ENCODE measurements at places on chromosomes 5 and 9.

DNA sequence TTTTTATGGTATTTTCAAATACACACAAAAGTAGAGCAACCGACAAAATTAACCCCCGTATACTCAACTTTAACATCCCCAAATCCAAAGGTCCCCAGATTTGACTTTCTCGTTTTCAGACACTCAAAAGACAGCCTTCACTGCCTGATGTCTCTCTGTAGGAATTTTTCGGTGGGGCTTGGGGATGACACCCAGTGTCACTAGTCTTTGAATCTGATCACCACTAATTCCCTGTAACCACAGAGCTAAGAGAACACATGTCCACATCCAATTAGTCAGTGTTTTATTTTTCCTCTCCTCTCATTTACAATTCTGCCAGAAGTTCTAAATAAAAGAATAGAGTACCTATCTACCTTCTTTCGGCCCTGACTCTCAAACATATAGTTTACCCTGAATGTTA lies 324.6 kb downstream of the ARL15 start:
- DNase-seq: no peak

DNA sequence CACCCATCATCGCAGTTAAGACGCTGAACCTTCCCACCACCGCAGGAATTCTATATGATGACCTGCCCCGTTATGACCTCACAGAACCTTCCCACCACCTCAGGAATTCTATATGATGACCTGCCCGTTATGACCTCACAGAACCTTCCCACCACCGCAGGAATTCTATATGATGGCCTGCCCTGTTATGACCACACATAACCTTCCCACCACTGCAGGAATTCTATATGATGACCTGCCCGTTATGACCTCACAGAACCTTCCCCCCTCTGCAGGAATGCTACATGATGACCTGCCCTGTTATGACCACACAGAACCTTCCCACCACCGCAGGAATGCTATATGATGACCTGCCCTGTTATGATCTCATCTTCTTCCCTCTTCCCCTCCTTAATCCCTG lies 64.3 kb downstream of the IRX1 start:
- DNase-seq: peak; percentile 5

DNA sequence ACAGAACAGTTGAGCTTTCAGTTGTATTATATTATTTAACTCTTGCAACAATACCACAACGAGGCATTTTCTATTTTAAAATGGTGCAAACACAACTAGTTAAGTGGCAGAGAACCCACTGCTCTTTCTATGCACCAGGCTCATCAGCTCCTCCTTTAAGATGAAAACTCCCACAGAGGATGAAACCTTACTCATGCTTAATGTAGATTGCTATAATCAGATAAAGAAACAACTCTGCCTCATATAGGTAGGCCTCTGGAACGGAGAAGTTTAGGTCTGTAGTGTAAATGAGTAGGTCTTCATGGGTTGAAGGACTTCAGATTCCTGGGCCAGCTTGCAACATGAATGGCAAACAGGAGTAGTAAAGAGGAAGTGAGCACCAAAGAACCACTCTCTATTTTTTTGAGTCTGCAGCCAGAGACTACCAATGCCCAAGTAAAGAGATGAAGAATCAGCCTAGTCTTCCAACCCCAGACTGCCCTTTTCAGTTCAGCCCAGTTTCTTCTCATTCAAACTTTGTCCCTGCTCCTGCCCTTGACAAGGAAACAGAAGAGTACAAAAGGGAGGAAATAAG lies 33.9 kb downstream of the HACD4 start:
- no peak for DNase-seq

GRCh38 chr5:93574491-93575305 lies 6.3 kb downstream of the NR2F1-AS1 start:
- no peak for DNase-seq

DNA sequence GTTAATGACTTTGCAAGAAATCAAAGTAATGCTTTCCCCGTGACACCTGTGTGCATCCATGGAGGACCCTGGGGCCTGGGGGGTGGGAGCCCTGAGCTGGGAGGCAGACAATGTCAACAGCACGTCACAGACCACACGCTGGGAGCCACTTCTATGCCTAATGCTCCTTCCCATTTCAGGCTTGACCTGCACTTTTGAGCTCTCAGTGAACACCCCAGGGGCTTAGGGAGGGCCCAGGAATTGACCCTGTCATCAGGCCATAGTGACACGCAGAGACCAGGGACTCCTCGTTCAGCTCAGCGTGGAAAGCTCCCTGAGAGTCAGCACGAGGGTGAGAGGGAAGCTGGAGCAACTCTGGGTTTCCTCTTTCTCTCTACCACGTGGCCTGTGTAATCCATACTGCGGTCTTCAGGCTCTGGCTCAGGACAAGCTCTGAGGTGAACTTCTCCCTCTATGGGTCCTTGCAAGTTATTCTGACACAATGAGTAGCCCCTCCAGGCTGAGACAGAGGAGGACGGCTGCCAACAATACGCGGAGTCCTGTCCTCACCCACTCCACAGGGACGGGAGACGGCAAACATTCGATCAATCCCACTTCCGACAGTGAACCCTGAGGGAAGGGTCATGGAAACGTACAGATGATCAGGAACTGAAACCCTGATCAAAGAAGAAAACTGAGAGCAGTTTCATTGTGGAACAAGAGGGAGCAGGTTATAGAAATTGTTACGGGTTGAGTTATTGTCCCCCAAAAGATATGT lies 130.8 kb upstream of the IRX4 start:
- no peak for DNase-seq

GRCh38 chr9:98303633-98304125 lies 48.2 kb upstream of the TBC1D2 start:
- DNase-seq: no peak

- no peak for DNase-seq
These were observed 26.3 kb upstream of the PTPDC1 start for GRCh38 chr9:94057918-94058317.

- no peak for DNase-seq
These were observed 87.9 kb upstream of the NEURL1B start for GRCh38 chr5:172553167-172553566.

GRCh38 chr5:96565582-96566265 lies 96.5 kb upstream of the CAST start:
- DNase-seq: peak; percentile 43

DNA sequence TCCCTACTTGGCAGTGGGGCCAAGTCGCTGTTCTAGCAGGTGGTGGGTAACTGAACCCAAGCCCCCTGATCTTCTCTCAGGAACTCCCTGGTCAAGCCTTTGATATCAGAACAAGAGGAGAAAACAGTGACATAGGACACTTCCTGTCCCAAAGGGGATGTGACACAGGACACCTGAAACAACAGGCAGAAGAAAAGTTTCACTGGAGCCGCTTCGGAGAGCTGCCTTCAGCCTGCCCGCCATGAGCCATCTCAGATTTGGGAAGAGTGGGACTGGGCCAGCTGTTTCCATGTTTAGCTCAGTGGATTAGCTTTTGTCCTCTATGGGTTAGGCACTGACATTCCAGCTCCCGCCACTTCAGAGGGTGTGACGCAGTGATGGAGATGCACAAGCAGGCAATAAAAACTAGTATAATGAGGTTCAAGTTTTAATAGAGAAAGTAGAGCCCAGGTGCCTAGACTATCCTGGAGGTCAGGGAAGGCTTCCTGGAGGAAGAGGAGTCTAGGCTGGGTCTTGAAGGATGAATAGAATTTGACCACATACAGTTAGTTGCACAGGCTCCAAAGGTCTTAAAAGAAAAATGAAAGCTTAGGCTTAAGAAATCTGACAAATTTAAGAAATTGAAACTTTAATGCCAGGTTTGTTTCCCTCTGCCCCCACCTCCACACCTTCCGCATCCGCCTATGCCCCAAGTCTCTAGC lies 104.1 kb upstream of the SPRY4 start:
- DNase-seq: no peak

DNA sequence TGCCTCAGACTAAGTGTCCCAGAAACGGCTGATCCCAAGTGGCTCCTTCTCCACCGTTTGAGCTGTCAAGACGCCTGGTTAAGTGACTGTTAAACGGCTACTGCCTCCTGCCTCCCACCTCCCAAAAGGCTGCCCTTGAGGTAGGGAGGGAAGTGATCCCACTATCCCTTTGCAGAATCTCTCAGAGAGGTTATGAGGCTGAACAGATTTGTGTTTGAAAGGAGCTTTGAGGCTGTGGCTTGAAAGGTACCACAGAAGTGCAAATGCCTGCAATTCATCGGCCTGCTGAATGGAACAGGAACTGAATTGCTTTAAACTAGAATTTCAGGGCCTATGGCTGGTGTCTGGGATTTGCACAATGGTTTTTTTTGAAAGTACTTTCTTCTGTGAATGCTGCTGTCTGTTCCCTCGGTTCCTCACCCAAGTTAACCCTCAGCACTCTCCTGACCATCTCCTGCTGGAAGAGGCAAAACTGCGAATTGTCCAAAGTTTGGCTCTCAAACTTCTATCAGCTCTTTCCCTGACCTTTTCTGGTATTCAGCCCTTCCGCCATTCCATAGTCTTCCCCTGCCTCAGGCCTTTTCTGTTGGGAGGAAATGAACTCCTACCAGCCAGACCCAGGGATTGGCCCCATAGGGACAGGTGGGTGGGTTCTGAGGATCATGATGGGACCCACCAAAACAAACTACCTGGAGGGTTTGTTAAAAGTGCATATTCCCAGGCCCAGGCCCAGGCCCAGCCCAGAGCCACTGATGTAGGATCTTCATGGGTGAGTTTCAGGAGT lies 453.3 kb downstream of the KDM4C start:
- no peak for DNase-seq

GRCh38 chr9:37575511-37575914 lies 667 bp downstream of the FBXO10 start:
- no peak for DNase-seq

GRCh38 chr5:96896276-96896675 lies 20.0 kb downstream of the ERAP2 start:
- no peak for DNase-seq

DNA sequence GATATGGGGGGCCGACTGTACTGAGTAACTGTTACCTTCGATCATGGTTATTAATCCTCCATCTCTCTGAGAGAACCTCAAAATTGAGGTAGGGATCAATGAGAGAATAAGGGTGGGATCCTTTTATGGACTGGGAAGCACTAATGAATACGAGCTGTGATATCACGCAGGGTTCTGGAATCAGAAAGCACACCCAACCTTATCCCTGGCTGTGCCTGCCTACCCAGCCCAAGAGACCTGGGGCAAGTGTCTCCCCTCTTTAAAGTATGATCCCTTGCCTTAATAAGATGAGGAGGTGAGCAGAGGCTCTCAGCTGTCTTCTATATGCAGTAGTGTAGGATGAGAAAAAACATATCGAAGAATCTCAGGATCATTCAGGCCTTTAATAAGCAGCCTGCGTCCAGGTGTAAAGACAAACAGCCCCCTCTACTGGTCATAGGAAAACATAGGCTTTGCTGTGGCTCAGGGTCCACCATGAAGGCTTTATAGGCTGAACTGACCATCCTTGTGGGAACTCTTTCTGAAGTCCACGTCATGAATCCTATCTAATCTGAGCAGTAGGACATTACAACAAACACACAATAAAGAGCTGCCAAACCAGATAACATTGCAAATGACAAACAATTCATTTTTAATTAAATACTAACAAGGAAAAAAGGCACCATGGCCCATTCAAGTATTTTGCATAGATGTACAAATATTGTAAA lies 16.8 kb downstream of the NIPAL4 start:
- peak; percentile 36 for DNase-seq

DNA sequence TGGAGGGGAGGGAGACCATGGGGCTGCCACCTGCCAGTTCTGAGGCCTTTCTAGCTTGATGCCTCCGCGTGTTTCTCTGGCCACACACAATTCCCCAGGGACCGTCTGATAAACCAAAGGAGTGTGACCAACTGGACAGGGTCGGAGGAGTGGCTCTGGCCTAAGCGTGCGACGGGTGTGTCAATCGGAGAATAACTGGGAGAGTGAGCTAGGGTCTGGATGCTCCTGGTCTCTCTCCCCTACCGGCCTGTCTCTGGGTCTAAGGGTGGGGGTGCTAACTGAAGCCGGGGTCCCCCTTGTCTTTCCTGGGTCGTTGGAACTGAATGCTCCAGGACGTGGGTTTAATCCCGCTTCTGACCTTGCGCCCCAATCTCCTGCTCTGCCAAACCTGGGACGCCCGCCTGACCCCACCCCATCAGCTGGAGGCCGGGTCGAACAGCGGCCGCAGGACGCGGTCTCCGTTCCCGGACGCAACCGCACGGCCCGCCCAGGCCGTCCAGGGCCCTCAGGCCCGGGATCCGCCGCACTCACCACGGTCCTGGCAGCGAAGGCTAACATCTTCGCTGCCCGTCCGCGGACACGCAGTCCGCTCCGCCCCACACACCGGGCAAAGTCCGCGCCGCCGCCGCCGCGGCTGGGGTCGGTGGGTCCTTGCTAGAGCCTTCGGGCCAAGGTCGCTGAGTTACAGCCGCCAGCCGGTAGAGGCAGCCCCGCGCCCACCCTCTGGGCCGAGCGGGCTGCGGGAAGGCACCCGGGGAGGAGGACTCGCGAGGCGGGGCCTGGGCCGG lies 447 bp downstream of the CRAT start:
- no peak for DNase-seq

- DNase-seq: no peak
These were observed 123.3 kb downstream of the SUSD1 start for GRCh38 chr9:112051812-112052211.

- DNase-seq: no peak
These were observed 299.3 kb downstream of the ANXA1 start for GRCh38 chr9:73451003-73451402.

GRCh38 chr9:134325813-134326723 lies at the start of gene RXRA:
RXRA (plus strand) TSS chr9:134326455; CDS start chr9:134326632, 177 bp downstream.
- DNase-seq: peak; percentile 82

DNA sequence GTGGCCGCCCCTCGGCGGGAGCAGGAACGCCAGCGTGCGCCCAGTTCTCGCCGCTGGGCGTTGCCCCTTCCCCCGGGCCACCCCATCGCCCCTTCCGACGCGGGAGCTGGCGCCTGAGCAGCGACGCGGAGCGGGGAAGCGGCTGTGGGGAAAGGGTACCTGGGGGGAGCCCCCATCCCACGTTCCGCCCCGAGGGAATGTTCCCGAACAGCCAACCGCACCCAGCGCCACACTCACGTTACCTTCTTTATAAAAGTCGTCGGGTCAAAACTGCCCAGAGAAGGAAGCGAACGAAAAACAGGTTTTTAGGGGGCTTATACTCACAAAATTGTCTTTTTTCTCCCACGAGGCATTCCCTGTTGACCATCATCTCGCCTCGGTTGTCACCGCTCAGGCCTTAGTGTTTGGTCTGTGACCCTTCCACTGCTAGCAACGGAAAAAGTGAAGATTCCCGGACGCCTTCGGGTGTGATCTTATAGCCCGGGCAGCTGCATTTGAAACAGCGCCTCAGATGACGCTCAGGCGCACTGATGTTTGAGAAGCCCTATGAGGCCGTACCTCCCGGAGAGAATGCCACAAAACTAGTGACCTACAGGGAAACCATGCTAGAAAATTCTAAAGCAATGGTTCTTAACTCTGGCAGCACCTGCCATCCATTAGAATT lies 475 bp upstream of the GOLM1 start:
- no peak for DNase-seq

- DNase-seq: no peak
These were observed 620.6 kb upstream of the DAB2 start for GRCh38 chr5:40045429-40045828.

- no peak for DNase-seq
These were observed 76.2 kb downstream of the GPR21 start for GRCh38 chr9:123109540-123110279.

DNA sequence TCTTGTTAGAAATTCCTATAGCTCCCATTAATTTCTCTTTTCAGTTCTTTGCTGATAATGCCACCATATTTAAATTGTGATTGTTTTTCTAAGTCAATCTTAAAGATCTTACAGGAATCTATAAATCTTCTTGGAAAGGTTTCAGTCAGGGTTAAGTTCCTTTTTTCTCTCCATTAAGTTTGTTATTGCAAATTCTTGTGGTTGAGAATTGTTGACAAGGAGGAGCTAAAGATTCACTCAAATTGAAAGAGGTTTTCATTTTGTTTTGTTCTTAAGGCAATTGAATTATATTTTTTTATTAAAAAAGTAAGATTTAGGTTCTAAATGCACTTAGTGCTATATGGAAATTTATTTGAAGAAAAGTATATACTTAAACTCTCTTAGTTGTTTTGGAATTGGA lies 213.4 kb downstream of the PRR16 start:
- DNase-seq: no peak
